Activated CD8-positive, alpha-beta T cell treated with anti-CD3 and anti-CD28 coated beads, Interleukin-2, amount 10 ng/mL, durations not matched to agents 7 days and 5 days (primary cell): ENCODE measurements at places on chromosomes 1 and 21. TPM values are rescaled to one million over a fixed set of nuclear protein-coding genes. Genes with fewer than 3 reads are reported as not detected.

Gene BACE2
- 4.6 TPM for total RNA-seq

Gene OR2G6
- not detected for total RNA-seq

Gene SLC45A3
- total RNA-seq = 0.21 TPM

GRCh38 chr21:42315296-42315891, at the start of gene TFF3:
Gene TFF3, minus strand, starts transcription at chr21:42315409. Its CDS starts 35 bp downstream, at chr21:42315374.
- no peak for DNase-seq

DNA sequence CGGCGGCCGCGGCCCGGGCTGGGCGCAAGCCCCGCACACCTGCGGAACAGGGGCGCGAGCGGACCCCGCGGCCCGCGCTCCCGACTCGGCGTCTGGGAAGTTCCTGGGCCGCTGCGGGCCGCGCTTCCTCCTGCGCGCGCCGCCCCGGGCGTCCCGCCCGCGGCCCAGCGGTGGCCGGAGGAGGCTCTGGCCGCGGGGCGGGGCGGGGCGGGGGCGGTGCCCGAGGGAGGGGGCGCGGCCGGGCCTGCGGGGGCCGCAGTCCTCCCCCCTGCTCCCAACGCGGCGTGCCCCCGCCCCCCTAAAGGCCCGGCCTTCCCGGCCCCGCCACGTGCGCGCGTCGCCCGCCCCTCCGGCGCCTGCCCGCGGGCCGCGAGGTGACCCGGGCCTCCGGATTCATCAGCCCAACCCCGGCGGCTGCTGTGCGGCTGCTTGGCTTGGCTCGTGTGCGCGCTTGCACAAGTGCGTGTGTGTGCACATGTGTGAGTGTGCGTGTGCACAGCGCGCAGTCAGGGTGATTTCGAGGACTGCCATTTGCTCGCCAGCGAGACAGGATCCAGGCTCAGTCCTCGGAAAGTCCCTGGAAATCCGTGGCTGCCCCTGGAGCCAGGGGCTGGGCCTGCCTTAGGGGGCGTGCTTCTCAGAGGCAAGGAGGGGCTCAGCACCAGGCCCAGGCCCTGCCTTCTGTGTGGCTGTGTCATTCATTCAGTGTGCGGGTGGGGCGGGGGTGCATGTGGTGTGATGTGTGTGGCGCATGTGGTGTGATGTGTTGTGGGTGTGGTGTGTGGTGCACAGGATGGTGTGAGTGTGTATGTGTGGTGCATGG, at the start of gene C2CD2:
TSS of gene C2CD2 (minus strand) at position 188 of the 823 bp plus-strand sequence. CDS start 370 bp downstream, outside the sequence.
- no peak for DNase-seq

DNA sequence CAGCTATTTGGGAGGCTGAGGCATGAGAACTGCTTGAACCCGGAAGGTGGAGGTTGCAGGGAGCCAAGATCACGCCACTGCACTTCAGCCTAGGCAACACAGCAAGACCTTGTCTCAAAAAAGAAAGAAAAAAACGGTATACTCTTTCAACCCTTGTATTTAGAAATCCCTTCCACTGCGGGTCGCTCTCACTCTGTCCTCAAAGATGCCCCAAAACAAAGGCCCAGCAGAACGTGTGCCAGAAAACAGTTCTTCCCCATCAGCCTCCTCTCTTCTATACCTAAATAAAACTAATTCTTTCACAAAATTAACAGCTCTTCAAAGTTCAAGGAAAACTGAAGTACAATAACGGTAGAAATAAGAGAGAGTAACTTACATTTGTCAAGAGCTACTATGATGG, 13.2 kb downstream of the SETD4 start:
- no peak for DNase-seq

DNA sequence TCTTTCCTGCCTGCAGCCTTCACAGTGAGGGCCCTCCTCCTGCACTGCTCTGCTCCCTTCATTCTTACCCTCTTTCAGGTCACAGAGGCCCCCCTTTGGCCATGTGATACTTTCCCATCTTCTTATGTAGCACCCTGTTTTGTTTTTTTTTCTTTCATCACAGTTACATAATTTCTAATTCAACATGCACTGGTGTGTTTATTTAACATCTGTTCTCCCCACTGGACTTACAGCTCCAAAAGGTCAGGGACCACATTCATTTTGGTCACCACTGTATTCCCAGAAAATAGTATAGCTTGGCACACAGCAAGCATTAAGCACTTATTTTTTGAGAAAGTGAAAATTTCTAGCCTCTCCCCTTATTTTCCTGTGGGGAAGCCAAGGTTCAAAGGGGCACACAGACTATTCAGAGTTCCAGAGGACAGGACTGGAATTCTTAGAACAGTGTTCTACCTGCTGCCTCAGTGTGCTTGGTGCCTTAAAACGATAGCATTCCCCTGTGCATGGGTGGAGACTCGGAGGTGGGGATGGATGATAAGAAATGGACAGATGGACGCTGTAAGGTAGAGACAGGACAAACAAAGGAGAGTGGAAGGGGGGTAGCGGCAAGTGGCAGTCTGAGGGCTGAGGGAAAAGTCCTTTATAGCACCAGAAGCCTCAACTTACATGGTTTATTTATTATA, 5.3 kb downstream of the DENND2D start:
- DNase-seq = no peak
